ENCODE measurements at places on chromosomes 2 and 18. TPM values are rescaled to one million over a fixed set of nuclear protein-coding genes. Genes with fewer than 3 reads are reported as not detected.
A peak's percentile ranks its signal among the peaks of the same experiment; 100 is the strongest.

- DNase-seq: no peak
These were observed 313.8 kb downstream of the MTX2 start for GRCh38 chr2:176582990-176583481.

- peak; percentile 86 for DNase-seq
These were observed 51.7 kb downstream of the NOP58 start for GRCh38 chr2:202317080-202317857.

DNA sequence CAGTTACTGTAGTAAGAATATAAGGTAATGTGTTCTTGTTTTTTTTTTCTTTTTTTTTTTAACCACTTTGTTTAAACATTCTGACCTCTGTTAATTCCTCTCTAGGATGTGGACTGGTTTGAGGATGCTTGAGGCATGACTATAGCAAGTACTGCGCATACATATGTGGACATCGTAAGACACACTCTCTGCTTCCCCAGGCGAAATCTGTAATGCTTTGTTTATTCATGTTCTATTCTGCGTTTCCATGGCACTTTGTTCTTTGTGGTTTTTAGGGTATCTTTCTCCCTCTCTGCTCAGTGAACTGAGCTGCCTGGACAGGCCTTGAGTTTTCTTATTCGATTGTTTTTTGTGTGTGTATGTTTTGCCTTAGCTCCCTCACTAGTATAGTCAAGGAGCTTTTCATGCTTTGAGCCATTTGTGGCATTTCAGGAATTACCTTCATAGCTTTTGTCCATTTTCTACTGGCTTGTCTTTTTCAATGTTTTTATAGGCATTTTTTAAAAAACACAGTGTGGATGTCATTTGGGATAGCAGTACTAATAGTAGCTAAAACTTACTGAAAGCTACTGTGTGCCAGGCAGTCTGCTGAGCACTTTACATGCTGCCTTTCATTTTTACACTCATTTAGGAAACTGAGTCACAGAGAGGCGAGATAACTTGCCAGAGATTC is 1.9 kb upstream of the SH3BP4 start:
- DNase-seq: no peak

DNA sequence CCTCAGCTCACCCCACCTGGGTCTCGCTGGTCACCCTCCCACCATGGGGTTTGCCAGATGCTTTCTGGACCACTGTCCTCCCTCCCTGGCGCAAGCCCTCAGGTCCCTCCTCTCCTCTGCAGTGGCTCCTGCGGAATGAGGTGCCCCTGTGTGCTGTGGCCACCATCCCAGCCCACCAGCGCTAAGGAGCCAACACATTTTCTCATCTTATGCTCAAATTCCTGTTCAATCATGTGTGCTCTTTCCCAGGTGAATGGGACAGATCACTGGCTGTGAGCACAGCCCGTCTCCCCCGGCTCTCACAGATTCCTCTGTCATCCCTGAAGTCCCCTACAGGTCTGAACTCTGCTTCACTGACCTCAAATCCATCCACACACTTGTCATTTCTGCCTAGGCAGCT is 15.2 kb upstream of the CCDC74B start:
- DNase-seq: no peak

- no peak for DNase-seq
These were observed 354.0 kb downstream of the CCDC85A start for GRCh38 chr2:56537756-56538155.

GRCh38 chr2:185132501-185133041 is 534.2 kb downstream of the ZNF804A start:
- peak; percentile 42 for DNase-seq

GRCh38 chr2:230758566-230759480 is 46.2 kb downstream of the CAB39 start:
- no peak for DNase-seq

DNA sequence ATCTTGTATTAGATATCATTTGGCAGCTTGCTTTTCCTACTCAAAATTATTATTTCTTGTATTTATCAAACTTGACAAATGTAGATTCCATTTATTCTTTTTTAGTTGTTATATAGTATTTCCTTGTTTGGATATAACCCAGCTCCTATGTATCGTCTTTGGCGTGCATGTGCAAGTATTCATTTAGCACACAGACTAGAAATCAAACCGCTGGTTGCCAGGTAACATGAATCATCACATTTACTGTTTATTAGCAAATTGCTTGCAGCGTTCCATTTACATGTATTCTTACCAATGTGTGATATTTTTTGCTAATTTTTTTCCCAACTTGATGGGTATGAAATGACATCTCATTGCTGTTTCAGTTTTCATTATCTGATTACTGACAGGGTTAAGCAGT is 2089.7 kb upstream of the CELF4 start:
- DNase-seq: no peak

DNA sequence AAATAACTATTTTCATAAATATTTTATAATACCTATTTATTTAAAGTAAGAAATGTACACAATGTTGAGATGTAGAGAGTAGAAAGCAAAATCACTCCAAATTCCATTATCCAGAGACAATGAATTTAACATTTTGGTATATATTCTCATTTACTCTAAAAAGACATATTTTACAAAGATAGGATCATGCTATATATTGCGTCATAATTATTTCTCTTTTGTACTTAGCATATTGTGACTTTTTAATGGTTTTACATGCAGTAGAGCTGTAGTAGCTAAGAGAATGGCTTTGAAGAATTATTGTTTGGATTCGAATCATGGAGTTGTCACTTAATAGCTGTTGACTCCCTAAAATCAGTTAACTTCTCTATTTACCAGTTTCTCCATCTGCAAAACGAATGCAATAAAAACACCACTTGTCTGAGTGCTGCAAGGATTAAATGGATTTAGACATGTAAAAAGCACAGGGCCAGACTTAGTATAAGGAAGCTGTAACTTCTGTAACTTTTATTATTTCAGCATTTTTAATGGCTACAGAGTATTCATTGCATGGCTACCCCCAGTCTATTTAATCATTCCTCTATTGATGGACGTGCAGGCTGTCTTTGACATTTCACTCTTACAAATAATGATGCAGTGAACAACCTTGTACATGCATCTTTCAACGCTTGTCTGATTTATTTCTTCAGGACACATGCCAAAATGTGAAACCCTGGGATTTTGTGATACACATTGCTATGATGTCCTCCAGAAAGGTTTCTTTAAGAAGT is 33.2 kb downstream of the KCNS3 start:
- no peak for DNase-seq

DNA sequence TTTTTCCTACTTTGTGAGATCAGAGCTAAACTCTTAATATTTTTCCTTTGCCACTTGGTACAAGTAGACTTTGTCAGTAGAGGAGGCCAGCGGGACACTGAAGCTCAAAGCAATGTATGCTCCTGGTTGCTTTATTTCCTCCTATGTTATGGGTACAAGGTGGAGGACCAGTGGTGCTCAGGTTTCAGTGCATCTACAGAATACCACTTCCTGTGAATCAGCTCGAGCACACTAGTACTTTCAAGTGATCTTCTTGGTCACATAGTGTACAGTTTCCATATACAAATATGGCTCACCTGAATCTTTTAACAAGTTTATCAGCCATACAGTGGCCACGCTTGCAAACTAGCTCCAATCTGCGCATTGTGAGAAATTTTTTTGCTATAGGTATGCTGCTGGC is 1674.8 kb upstream of the TMEFF2 start:
- no peak for DNase-seq

NEU4 gene
- total RNA-seq: 41.4 TPM

DNA sequence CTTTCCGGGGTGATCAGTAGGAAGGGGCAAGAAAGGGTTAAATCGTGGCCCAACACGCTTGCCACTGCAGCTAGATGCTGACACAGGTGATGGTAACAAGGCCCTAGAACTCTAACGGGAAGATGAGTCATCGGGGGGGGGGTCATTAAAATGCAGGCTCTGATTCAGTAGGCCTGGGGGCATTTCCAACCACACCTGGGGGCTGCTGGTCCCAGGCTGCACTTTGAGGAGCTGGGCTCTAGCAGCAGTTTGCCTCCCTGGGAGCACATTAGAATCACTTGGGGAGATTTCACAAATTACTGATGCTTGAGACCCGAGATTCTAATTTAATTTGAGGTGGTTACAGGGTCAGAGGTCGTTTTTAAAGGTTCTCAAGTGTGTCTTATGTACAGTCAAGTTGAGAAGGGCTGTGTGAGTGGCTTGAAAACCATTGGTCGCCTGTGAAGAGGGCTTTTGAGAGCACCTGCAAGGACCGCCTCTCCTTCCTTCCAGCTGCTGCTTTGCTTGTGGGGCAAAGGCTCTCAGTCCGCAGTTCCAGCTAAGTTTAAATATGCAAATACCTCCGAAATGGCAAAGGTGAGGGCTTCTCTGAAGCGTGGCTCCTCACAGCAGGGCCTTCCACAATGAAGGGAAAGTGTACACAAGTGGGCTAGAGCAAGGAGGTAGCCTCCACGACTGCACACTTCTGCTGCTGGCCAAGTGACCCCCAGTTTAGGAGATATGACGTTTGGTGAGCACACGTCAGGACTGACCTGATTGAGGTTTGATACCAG is 128.0 kb upstream of the MSH6 start:
- DNase-seq: no peak

DNA sequence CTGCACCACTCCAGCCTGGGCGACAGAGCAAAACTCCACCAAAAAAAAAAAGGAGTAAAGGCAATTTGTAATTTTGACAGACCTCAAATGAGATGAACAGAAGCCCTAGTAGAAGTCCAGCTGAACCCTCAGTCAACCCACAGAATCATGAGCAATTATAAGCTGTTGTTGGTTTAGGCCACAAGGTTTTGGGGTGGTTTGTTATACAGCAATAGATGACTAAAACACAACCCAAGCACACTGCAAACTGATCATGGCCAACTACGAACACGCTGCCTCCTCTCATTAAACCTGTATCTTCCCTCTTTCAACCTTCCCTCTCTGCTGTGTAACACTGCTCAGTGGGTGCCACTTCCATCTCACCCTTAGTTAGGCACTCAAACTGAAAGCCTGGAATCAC is 22.1 kb downstream of the AAK1 start:
- DNase-seq: no peak

DQX1 gene
- total RNA-seq: 22.2 TPM

GNAL gene
- 4.7 TPM for total RNA-seq

DNA sequence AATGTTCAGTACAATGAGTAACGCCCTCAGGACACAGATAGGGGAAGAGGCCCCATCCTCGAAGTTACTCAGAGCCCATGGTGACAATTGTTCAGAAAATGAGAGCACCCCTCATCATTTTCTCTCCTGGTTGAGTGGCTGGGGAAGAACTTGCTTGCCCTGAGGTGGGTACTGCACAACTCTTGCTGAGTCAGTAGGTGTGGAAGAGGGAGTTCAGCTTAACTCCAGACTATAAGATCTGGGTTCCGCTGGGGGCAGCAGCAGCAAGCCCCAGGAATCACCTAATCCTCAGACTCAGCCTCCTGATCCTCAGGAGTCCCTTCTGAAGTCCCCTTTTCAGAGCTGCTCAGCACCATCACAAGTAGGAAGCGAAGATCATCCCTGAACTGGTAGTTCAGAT is 123.7 kb downstream of the PIEZO2 start:
- DNase-seq: no peak

DNA sequence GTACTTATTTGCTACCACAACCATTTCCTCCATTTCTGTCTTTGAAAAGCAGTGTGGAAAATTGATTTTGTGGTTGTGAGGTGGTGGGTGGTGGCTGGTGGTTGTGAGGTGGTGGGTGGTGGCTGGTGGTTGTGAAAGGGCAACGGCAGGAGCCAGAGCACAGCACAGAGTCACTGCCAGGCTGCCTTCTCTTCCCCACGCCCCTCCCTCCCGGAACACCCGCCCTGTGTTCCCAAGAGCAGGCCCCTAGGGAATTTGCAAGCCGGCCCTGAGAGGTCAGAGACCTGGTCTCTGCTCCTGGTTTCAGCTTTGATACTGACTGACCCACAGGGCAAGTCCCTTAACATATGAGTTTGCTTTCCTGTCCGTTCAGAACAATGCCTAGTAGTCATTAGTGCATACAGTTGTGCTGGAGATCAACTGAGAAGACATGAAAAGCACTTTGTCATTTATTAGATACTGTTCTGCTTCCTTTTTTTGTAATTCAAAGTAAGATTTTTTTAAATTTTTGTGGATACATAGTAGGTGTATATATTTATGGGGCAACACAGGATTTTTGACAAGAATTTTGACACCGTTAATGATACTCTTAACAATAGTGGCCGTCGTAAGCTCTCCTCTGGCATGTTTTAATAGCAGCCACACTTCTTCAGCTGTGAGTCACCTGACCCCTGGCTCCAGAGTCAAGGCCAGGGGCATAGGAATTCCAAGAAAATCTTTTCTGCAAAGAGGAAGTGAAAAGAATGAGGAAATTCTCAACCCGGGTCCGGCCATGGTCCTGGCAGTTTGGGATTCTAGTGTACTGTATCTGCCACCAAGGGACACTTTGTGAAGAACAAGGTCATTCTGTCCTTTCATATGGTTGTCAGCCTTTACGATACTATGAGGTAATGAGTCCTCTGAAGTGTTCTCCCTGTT is 53.2 kb downstream of the ITGA6 start:
- no peak for DNase-seq

GRCh38 chr2:105937498-105938097 is 192.9 kb downstream of the NCK2 start:
- DNase-seq: no peak

DNA sequence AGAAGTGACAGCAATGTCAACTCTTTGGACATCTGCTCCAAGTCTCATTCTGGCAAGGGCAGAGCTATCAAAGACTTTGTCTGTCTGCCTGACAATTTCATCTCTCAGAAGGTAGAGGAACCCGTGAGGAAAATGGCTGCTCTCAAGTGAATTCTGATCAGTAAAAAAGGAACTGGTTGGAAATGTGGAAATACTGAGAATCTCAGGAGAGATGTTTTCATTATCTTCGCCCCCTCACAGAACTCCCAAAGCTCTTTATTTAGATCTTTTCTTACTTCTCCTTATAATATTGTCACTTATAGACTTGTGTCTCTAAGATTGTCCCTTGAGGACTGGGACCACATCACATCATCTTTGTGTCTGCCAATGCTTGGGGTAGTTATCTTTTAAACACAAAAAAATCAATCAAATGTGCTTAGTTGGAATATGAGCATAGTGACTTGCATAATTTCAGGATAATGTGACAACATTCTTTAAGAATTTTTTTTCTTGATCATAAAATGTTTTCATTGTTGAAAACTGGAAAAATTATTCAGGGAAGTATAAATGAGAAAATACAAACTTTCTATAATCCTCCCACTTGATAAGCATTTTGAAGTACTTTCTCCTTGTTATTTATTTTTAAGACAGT is 68.2 kb upstream of the ITGB6 start:
- DNase-seq: no peak

CHAC2 gene
- total RNA-seq: 3.1 TPM

DNA sequence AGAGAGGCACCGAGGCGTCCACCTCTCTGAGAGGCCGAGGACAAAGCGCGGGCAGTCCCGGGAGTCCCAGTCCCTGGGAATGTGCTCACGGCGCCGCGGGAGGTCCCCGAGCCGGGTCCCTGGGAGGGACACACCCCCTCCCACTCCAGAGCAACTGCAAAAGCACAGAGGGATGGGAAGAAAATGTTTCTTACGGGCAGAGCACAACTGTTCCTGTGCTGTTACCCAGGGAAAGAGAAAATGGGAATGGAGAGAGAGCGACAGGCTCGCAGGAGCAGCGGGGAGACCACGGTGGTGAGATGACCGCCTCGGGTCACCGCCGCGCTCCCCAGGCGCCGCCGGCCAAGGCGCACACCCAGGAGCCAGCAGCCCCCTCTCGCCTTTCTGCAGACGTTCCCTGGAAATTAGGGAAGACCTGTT is 1.2 kb upstream of the BCL11A start:
- no peak for DNase-seq

GRCh38 chr2:215638687-215639086 is 202.8 kb upstream of the FN1 start:
- DNase-seq: no peak

- DNase-seq: no peak
These were observed 56.5 kb downstream of the TCF7L1 start for GRCh38 chr2:85189606-85190270.

- DNase-seq: no peak
These were observed 134.7 kb upstream of the DNAJC10 start for GRCh38 chr2:182581196-182581935.
